Activated CD4-positive, alpha-beta T cell treated with anti-CD3 and anti-CD28 coated beads, Interleukin-2, amount 10 ng/mL, durations not matched to agents 24 days and 14 days (primary cell): ENCODE measurements at places on chromosomes 12 and 14.
A peak's percentile ranks its signal among the peaks of the same experiment; 100 is the strongest.

DNA sequence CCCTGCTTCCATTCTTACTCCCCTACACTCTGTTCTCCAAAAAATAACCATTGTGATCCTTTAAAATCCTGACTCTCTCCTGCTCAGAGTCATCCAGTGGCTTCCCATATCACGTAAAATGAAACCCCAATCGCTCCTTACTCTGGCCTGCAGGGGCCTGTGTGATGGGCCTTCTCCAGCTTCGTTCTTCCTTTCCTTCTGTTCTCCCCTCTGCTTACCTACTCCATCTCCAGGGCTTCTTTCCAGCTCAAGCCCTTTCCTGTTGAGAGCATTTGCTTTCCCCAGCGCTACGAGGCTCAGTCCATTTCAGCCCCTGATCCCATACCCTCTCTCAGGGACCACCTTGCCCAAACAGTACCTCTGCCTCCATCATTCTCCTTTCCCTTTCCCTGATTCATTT lies 144.4 kb upstream of the ARHGAP5 start:
- DNase-seq, result no peak

GRCh38 chr12:15597125-15597830 lies 191.9 kb downstream of the EPS8 start:
- DNase-seq, result no peak

GRCh38 chr12:100163416-100164152 lies 20.9 kb upstream of the BLTP3B start:
- peak; percentile 90 for DNase-seq

DNA sequence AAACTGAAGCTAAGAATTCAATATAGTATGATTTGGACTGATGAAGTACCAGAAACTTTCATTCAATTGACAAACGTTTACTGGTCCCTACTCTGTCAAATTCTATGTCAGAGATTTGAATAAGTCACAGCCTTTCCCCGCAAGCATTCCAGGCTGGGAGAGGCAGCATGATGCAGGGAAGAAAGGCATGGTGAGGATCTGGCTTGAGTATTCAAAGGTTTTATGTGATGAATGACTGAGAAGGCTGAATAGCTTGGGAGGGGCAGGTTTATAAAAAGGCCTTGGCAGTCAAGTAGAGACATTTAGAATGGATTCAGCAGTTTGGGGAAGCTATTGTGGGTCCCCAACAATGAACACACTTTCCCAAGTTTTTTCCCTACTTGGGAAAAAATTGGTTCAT lies 431.8 kb downstream of the DPF3 start:
- no peak for DNase-seq
